ENCODE measurements at places on chromosomes 7 and 10.

DNA sequence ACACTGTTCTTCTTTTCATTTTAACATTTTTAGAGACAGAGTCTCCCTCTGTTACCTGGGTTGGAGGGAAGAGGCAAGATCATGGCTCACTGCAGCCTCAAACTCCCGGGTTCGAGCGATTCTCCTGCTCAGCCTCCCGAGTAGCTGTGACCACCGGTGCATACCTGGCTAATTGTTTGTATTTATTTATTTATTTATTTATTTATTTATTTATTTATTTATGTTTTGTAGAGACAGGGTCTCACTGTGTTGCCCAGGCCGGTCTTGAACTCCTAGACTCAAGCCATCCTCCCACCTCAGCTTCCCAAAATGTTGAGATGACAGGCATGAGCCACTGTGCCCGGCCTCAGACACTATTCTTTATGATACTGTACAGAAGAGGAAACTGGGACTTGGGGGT, 1176.6 kb upstream of the AUTS2 start:
- DNase-seq = no peak

GRCh38 chr7:68334216-68334615, 1264.1 kb upstream of the AUTS2 start:
- DNase-seq = no peak

DNA sequence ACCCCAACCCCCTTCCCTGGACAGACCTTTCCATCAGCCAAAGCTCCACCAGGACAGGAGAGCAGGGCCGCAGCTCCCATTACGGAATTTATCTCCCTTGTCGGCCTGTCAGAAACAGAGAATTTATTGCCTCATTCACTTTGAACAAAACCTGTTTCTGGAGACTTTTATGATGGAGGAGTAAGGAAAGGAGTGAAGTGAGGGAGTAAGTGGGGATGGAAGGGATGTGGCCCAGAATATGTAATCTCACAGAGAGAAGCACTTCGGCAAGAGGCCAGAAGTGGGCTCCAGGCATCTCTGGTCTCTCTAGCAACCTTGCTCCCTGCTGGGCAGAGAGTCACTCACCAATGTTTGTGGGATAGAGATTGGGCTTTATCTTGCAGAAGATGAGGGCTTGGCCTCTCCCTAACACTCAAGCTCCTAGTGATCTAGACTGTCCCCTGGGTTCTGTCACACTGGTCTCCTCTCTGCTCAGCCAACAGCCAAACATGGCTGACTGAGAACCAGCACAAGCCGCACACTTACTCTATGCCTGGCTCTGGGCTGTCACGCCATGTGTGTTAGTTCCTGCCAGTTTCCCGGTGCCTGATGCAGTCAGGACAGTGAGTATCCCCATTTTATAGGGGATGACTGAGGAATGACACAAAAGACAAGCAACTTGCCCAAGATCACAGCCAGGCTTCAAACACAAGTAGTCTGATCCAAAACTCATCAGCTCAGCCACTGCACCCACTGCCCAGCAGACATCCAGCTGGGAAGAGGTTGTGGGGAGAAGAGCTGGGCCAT, 149.4 kb upstream of the ZMIZ1 start:
- DNase-seq = no peak

DNA sequence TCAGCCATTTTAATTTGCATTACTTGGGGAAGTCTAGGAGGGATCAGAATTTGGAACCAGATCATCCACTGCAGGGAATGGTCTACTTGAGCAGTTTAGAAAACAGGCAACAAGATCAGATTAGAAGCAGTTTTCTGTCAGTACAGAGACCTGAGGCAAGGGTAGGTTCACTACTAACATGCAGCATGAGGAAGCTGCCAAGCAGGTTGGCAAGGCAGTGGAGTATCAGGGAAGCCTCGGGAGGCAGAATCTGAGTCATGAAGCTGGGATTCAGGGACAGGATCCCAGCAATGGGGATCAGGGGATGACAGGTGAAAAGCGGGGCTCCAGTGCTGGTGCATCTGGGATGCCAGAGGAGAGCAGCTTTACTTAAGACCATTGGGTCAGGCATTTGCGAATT, 28.1 kb downstream of the ENO4 start:
- DNase-seq = no peak

GRCh38 chr7:129222064-129222463, 2.8 kb upstream of the AHCYL2 start:
- no peak for DNase-seq

DNA sequence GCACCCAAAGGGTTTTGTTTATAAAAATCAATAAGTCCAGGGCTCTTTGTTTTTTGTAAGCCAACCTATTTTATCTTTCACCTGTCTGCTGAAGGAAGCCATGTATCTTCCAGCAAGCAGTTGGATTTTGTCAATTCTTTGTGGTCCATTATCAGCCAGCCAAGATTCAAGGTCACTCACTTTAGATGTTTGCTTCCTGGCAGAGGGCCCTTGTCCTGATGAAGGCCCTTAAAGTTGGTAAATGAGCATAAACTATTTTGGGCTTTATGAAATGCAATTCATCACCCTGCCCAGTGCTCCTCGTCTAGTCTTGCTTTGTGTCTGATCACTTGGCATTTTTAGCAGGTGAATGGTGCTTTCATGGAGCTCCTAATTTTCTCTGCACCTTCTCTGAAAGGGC, 1004.2 kb downstream of the GRID1 start:
- no peak for DNase-seq

GRCh38 chr10:120415709-120416330, 41.2 kb upstream of the PLPP4 start:
- DNase-seq = no peak

- DNase-seq = no peak
Observed at GRCh38 chr7:50471970-50472369, 21.8 kb upstream of the FIGNL1 start.

DNA sequence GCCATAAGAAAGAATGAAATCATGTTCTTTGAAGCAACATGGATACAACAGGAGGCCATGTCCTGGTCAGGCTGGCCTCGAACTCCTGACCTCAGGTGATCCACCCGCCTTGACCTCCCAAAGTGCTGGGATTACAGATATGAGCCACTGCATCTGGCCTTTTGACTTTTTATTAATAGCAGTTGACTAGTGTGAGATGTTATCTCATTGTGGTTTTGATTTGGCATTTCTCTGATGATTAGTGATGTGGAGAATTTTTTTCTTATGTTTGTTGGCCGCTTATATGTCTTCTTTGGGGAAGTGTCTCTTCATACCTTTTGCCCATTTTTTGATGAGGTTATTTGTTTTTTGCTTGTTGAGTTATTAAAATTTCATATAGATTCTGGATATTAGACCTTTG, 400.9 kb downstream of the SUGCT start:
- DNase-seq = no peak

- DNase-seq = no peak
Observed at GRCh38 chr7:118878336-118878735, 653.8 kb downstream of the ANKRD7 start.

DNA sequence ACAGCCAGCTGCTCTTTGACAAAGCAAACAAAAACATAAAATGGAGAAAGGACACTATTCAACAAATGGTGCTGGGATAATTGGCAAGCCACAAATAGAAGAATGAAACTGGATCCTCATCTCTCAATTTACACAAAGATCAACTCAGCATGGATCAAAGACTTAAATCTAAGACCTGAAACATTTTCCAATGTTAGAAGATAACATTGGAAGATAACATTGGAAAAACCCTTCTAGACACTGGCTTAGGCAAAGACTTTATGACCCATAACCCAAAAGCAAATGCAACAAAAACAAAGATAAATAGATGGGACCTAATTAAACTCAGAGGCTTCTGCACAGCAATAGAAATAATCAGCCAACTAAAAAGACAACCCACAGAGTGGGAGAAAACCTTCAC, 425.7 kb upstream of the SEMA3D start:
- no peak for DNase-seq

DNA sequence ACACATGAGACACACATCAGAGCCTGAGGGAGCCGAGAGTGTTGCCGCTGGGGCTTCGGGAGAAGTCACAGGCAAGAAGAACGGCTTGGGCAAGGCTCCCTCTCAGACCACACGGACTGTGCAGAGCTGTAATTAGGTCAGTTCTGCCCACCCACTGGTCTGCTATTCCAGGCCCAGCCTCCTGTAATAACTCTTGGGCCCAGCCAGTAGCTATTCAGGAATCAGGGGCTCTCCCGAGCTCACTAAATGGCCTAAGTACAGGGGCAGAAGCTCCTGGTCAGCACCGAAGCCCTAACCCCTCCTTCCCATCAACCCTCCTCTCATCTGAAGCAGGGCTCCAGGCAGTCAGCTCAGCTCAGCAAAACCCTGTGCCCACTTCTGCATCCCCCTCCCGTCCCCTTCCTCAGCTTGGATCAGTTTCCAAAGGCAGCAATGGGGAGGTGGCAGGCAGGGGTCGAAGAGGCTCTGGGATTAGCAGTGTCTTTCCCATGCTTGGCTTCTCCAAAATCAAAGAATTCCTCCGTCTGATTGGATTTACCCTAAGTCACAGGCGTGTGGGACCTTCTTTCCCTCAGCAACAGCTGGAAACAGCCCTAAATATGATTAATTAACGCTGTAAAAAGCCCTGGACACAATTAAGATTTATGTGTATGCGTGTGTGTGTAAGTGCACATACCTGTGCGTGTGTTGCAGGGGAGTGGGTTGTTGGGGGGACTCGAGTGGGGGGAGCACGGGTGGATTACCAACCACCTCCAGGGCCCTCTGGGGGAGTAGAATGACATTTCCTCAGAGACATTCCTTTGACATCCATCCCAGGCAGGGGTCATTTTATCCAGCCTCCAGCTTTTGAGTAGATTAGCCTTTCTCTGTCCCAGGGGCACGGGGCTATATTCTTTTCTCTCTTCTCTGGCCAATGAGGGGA, 48.4 kb upstream of the BTRC start:
- no peak for DNase-seq

GRCh38 chr7:31991846-31992245, 78.4 kb downstream of the PDE1C start:
- DNase-seq = no peak

DNA sequence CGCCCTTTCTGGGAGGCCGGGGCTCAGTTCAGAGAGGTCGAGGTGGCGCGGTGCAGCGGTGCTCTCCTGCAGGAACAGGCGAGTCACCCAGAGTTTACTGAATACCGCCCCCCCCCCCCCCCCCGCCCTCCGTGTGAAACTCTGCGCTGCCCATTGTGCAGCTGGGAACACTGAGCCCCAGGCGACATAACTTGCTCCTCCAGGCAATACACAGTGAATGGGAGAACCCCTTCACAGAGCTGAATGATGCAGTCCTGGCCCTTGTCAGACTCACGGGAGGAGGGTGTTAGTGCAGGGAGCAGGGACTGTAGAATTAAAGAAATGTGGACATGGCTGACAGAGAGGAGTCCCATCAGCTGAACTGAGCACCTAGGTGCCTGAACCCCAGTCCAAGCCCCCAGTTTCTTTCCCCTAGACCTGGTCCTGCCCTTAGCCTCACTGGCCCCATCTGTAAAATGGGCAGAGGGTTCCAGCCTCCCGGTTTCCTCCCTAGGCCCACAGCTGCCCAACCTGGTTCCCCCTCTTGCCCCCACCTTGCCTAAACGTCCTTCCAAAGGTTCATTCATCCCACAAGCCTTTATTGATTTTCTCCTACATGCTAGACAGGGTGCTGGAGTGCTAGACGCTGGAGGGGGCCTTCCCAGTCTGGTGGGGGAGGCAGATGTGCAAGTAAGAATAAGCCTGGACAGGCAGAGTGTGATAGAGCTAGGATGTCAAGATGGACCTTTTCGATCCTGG, 869 bp upstream of the LOXL4 start:
- DNase-seq = no peak

DNA sequence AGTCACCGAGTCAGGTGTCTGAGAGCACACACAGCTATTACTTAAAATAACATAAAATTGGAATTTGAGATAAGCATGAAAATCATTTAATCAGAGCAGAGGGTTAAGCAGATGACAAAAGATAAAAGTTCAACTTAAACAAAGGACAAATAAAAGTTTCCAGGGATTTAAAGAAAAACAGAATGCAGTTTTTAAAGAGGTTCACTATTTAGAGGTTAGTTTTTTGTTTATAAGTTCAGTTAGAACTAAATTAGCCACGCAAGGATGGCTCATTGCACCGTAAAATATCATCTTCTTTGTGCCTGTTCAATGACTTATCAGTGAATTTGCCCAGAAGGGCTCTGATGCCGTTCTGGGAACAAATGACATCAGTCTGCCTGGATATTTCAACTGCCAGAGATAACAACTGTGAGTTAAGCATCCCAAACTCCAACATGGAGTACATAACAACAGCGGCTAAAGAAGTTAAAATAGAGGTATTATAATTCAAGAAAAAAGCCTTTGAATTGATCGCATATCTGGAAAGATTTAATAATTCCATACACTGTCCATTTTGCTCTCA, 107.8 kb downstream of the ANK3 start:
- DNase-seq = no peak

GRCh38 chr7:82416402-82416801, 27.2 kb downstream of the CACNA2D1 start:
- no peak for DNase-seq

GRCh38 chr7:112887337-112887736, 97.1 kb upstream of the TMEM168 start:
- DNase-seq = no peak

- no peak for DNase-seq
Observed at GRCh38 chr10:33795529-33795928, 461.1 kb upstream of the NRP1 start.
